ENCODE measurements at places on chromosomes 11 and 22.
A peak's percentile ranks its signal among the peaks of the same experiment; 100 is the strongest.

- DNase-seq = no peak
Measured at GRCh38 chr22:40210818-40211217, 33.1 kb downstream of the TNRC6B start.

GRCh38 chr11:121887976-121888557 lies 227.9 kb downstream of the BLID start:
- DNase-seq = no peak

DNA sequence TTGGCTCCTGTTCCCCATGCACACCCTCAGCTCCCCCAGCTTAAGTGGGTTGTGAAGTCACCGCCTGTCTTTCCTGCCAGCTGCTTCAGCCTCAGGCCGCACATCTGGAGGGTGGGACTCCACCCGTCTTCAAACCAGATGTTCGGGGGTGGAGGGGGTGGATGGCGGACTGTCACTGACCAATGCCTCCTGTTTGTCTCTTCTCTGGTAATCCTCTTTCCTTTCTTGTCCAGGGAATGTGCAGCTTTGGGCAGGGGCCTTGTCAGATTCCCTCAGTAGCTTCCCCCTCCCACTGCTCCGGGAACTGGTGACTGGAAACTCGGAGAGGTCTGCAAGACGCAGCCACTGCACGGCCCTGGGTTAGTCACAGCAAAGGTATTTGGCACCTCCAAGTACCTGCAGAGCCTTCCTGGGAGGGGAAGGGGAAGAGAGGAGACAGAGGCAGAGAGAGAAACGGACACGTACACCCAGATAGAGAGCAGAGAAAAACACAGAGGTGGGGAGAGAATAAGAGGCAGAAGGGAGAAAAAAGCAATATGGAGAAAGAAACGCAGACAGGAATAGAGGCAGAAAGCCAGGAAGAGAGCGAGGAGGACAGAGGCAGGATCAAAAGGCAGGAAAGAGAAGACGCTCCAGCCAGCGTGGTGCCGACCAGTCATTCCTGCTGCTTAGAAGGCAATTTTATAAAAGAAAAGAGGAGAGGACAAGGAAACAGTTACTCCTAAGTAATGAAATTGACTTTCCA lies 56.1 kb upstream of the TIMP3 start:
- DNase-seq = peak; percentile 41

DNA sequence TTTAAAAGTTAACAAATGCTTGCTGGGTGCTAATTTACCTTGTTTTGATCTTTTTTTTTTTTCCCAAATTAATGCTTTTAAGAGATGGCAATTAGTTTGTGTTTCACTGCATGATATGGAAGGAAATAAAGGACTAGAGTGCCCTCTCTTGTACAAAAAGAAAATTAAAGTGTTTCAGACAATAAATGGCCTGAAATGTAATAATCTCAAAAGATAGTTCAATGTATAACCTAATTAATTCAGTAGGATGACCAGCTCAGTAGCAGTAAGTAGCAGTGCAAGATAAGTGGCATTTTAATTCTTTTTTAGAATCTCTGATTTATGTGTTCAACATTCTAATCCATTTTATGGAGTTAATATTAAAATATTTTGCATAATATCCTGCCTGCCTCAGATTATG lies 39.9 kb upstream of the MYO18B start:
- no peak for DNase-seq

DNA sequence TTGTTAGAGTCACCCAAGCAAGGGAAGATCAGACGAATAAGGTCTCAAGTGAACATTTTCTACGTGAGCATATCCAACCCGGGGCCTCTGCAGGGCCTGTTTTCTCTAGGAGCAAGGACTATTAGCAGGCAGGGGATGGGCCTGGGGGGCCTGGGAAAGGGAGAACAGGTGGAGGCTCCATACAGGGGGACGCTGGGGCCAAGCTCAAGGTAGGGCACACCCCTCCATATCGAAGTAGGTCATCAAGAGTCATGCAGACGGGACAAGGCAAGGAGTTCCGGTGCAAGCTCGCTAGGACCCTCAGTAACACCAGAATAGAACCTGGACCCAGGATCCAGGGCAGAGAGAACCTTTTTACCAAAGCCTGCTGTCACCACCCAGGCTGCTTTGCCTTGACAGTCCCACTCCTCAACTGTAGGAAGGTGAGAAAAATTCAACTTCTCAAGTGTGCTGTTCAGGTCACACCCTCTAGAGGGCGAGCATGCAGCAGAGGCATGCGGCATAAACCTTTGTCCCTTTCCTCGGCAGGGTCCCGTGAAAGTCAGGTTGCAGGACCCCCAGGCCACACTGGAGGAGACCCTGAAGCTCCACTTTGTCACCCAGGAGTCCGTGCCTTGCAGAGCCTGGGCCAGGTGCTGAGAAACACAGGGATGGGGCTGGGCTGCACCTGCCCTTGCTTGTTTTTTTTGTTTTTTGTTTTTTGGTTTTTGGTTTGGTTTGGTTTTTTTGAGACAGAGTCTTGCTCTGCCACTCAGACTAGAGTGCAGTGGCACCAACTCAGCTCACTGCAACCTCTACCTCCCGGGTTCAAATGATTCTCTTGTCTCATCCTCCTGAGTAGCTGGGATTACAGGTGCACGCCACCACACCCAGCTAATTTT lies 8.6 kb upstream of the APOBEC3B start:
- DNase-seq = peak; percentile 67

DNA sequence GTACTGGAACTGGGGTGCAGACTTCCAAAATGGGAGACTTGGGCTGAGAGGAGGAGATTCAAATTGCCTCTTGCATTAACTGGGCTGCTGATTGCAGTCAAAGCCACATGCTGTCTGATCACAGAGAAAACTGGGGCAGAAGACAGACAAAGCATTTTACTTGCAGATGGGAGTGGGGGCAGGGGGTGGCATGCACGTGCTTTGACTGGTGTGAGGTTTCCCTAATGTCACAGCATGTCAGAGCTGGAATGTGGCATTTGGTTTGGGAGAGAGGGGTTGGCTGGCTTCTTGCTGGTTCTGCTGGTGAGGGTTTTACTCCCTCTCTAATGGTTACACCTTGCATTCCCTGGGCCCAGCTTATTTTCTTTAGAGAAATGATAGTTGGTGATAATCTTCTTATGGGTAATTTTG lies 2.9 kb downstream of the TUB start:
- no peak for DNase-seq

- no peak for DNase-seq
Measured at GRCh38 chr11:8392886-8393285, 129.2 kb upstream of the LMO1 start.

- DNase-seq = no peak
Measured at GRCh38 chr11:93169950-93170561, 27.7 kb downstream of the SLC36A4 start.

GRCh38 chr22:37391702-37392101 lies 35.6 kb downstream of the ELFN2 start:
- no peak for DNase-seq

- no peak for DNase-seq
Measured at GRCh38 chr11:65223011-65223410, 38.8 kb upstream of the POLA2 start.

- no peak for DNase-seq
Measured at GRCh38 chr22:30226192-30226832, 20.2 kb downstream of the LIF start.

- no peak for DNase-seq
Measured at GRCh38 chr11:28690746-28691145, 582.6 kb downstream of the METTL15 start.

- no peak for DNase-seq
Measured at GRCh38 chr11:128473636-128474035, 113.7 kb downstream of the ETS1 start.

- no peak for DNase-seq
Measured at GRCh38 chr11:101706541-101706940, 122.7 kb upstream of the TRPC6 start.

- no peak for DNase-seq
Measured at GRCh38 chr11:15969701-15970329, 386.5 kb downstream of the SOX6 start.

- no peak for DNase-seq
Measured at GRCh38 chr11:5807580-5807979, 1.1 kb upstream of the OR52N2 start.

- no peak for DNase-seq
Measured at GRCh38 chr11:110279881-110280280, 16.5 kb downstream of the RDX start.
